ENCODE measurements at places on chromosomes 3 and 15.

DNA sequence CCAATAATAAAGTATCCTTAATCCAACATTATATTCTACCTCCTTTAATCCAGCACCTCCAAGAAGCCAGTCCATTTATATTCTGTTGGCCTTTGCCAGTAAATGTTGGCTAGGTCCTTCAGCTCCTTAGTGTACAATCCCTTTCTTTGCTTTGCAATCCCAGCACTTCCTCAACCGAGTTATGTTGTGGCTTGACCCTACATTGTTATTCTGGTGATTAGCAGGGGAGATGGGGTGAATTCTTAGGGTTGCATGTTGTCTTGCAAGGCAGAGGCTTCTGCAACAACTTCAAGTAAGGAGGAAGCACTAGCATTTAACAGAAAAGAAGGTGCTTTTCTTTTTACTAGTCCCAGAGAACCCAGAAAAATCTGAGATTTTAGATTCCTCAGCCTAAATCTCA lies 127.2 kb downstream of the CD47 start:
- no peak for DNase-seq

- DNase-seq = no peak
These were observed 110.2 kb upstream of the EPHA3 start for GRCh38 chr3:88997260-88997659.

DNA sequence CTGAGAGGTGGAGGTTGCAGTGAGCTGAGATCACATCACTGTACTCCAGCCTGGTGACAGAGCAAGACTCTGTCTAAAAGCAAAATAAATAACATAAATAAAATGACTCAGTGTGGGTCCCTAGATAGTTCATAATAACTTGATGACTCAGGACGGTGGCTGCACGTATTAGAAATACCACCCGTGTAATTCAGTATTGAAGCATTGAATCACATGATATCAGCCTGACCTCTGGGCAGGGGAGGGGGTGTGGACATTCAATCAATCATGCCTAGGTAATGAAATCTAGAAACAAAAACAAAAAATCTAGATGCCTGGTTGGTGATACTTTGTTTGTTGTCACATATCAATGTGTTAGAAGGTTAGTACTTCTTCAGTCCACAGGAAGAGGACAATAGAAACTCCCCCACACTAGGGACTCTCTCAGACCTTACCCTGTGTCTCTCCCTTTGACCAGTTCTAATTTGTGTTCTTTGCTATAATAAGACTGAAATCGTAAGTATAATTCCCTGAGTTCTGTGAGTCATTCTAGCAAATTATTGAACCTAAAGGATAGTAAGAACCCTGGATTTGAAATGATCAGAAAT lies 177.3 kb downstream of the GAP43 start:
- DNase-seq = no peak

DNA sequence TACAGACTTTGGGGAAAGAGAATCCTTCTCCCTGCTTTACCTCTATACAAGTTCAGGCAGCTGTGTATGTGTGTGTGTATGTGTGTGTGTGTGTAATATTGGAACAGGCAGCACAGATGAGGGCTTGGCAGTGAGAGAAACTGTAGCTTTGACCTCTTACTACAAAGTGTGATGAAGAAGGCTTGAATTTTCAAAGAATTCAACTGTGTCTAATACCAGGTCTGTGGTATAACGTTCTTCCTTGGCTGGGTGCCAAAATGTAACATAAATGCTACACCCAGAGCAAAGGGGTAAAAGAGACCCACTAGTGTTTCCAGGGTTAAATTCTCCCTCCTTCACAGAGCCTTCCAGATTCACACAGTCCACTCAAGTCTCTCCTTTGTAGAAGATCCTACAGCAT lies 51.1 kb downstream of the CHST2 start:
- peak; percentile 22 for DNase-seq

GRCh38 chr15:52308446-52309153 lies 13.0 kb upstream of the MYO5C start:
- DNase-seq = no peak

DNA sequence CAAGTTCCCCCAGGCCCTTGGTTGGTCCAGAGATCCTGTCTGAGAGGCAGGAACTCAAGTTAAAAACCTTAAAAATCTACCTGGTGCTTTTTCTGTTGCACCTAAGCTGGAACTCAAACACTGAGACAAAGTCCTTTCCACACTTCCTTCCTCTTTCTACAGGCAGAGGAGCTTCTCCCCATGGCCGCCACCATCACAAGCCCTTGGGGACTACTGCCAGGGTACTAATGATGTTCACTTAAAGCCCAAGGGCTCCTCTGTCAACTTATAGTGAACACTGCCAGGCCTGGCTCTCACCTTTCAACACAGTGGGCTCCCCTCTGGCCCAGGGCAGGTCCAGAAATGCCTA lies 26.0 kb downstream of the TM4SF18 start:
- DNase-seq = no peak

DNA sequence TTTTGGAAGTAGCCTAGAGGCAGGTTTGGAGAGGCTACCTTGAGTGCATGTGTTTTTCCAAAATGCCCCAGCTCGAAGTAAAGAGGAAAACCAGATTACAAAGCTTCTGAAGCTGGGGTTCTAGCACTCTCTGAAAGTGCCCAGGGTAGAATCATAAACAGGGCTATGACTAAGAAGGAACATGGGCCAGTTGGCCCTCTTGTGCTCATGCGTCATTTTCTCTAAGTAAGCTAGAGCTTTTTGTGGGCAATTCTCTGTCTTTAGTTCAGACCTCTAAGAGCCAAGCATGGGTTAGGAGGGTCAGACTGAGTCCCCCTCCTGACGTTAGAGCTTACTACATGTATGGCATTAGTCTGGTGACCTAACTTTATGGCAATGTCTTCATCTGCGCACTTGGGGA lies 129.5 kb upstream of the UMPS start:
- DNase-seq = no peak

GRCh38 chr3:47741925-47742324 lies 39.8 kb downstream of the SMARCC1 start:
- no peak for DNase-seq

GRCh38 chr3:10450494-10451440 lies 54.6 kb downstream of the ATP2B2 start:
- DNase-seq = no peak

- DNase-seq = no peak
These were observed 73.0 kb upstream of the POMGNT2 start for GRCh38 chr3:43178891-43179366.

DNA sequence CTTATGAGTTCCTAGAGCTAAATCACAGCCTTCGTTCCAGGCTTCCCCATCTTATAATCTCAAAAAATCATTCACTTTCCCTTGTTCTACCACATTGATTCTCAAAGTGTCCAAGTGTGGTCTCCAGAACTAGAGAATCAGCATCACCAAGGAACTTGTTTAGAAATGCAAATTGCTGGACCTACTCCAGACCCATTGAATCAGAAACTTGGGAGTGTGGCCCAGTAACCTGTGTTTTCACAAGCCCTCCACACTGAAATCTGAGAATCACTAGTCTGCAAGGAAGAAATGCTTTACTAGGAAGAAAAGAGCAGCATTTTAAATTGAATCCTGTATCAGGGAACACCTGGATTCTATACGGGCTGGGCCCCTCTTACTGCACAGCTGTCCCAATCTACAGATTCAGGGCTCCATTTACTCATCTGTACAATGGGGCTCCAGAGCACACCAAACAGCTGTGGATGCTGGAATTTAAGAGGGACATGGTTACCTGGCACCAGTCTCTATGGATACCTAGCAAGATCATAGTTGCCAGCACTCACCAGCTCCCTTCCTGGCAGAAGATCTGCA lies 3.9 kb downstream of the MEGF11 start:
- no peak for DNase-seq

DNA sequence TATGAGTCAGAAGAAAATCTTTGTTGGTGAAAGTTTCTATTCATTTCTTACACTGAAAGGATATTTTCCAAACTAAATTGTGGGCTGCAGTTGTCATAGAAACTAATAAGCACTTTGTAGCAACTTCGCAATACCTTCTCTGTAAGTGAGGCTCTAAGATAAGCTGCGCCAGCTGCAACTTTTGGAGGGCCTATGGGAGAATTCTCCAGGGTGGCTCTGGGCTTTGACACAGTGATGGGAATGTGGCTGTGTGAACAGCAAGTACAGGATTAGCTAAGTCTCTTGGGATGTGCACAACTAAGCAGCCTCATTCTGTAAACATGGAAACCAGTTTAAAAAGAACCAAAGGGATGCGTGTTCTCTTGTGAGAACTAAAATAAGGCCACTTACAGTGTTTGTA lies 124.6 kb upstream of the SGO1 start:
- DNase-seq = no peak

All from activated CD4-positive, alpha-beta T cell treated with anti-CD3 and anti-CD28 coated beads, Interleukin-10, Interleukin-2, amounts not matched to agents 100 ng/mL and 50 ng/mL, durations not matched to agents 16 hours and 8 hours (primary cell).